ENCODE measurements at places on chromosomes 5 and 9.

DNA sequence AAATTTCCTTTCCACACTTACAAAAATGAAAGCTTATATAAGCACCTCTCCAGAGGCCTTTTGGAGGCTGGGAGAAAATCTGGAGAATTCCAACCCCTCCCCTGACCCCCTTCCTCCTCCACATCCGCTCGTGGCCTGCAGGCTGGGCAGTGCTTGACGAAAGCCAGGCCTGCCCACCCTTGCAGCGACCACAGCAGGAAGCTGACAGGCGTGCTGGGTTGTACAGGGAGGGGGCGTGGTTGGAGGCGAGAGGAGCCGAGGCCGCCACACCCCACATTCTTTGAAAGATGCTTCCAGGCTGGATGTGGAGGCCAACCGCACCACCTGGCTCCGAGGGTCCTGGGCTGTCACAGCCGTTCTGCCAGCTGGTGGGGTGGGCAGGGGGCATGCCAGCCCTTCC lies 47.8 kb upstream of the IER5L start:
- no peak overlapping the region for H3K4me3 ChIP-seq
- H3K4me1 ChIP-seq = peaks cover 29% of the 10 kb centered on the region
- no peaks in the 10 kb centered on the region for H3K36me3 ChIP-seq
- no peak overlapping the region for H3K27ac ChIP-seq

GRCh38 chr5:53219174-53219573 lies 109.6 kb upstream of the MOCS2 start:
- no peaks in the 10 kb centered on the region for H3K36me3 ChIP-seq
- DNase-seq = no peak
- no peak overlapping the region for H3K4me3 ChIP-seq

DNA sequence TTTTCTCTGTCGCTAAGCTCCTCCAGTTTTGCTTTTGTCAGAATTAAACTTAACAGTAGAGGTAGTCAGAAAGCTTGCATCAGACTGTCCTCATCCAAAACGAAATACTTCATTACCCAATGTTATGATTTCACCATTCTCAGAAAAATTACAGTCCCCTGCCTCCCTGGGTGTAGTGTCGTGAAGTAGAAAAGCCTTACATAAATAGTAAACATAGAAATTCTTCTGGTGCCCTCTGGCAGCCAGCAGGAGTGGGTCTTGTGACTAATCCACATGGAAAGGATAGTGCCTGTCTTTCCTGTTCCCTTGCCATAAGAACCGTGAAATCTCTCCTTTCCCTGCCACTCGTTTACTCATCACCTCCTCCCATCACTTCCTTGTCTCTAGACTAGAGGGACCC lies 230.6 kb downstream of the GNA14 start:
- H3K27me3 ChIP-seq = no peaks in the 10 kb centered on the region
- DNase-seq = no peak
- no peak overlapping the region for H3K27ac ChIP-seq
- H3K4me1 ChIP-seq = no peaks in the 10 kb centered on the region
- H3K4me3 ChIP-seq = no peak overlapping the region

- H3K4me1 ChIP-seq = peaks cover under 1% of the 10 kb centered on the region
- no peak overlapping the region for H3K4me3 ChIP-seq
- no peak for DNase-seq
Measured at GRCh38 chr5:16929831-16930230, 6.3 kb downstream of the MYO10 start.

- H3K36me3 ChIP-seq = no peaks in the 10 kb centered on the region
- H3K27ac ChIP-seq = no peak overlapping the region
- no peak overlapping the region for H3K4me3 ChIP-seq
- DNase-seq = no peak
Measured at GRCh38 chr9:131391020-131391419, 2.9 kb upstream of the PRRC2B start.

- no peaks in the 10 kb centered on the region for H3K27me3 ChIP-seq
- no peaks in the 10 kb centered on the region for H3K36me3 ChIP-seq
- no peak overlapping the region for H3K27ac ChIP-seq
Measured at GRCh38 chr5:149795360-149795759, 65.2 kb downstream of the PPARGC1B start.

DNA sequence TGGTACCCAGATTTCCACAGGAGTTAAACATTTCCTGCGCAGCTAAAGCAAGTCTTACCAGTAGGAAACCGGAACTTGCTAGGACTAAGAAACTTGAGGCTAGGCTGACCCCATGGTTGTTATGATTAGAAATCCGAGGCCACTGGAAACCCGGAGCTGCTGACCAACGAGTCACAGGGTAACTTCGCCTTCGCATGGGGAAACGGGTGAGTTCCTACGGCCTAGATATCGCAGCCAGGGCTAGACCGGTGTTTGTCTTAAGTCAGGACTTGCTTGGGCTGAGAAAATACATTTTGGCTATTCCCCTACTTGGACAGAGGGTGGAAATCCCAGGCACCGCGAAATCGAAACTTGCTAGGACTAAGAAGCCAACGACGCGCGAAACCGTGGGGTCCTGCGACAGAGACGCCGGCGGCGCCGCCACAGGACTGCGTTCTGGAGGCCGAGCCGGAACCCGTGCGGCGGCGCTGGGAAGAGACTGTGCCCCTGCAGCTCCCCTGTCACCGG lies 1.6 kb upstream of the ANXA2R start:
- peak overlapping the region; percentile 96 for H3K27ac ChIP-seq
- H3K27me3 ChIP-seq = no peaks in the 10 kb centered on the region
- peaks cover 13% of the 10 kb centered on the region for H3K36me3 ChIP-seq
- peak overlapping the region; percentile 84 for H3K4me3 ChIP-seq
- H3K4me1 ChIP-seq = peaks cover 64% of the 10 kb centered on the region

GRCh38 chr9:76883341-76883855 lies 22.5 kb downstream of the PRUNE2 start:
- no peaks in the 10 kb centered on the region for H3K27me3 ChIP-seq
- no peak overlapping the region for H3K27ac ChIP-seq
- H3K4me1 ChIP-seq = no peaks in the 10 kb centered on the region
- no peak for DNase-seq
- H3K4me3 ChIP-seq = no peak overlapping the region

GRCh38 chr9:69180670-69181069 lies 6.6 kb downstream of the TJP2 start:
- no peaks in the 10 kb centered on the region for H3K27me3 ChIP-seq
- H3K36me3 ChIP-seq = no peaks in the 10 kb centered on the region
- no peak overlapping the region for H3K4me3 ChIP-seq
- peaks cover 4% of the 10 kb centered on the region for H3K4me1 ChIP-seq
- DNase-seq = peak; percentile 24

GRCh38 chr5:158670201-158670600 lies 429.5 kb downstream of the EBF1 start:
- peaks cover 4% of the 10 kb centered on the region for H3K27me3 ChIP-seq
- H3K4me1 ChIP-seq = no peaks in the 10 kb centered on the region
- no peak overlapping the region for H3K4me3 ChIP-seq
- DNase-seq = no peak
- no peaks in the 10 kb centered on the region for H3K36me3 ChIP-seq

GRCh38 chr5:63573380-63573779 lies 388.9 kb downstream of the HTR1A start:
- H3K4me3 ChIP-seq = no peak overlapping the region
- H3K27me3 ChIP-seq = no peaks in the 10 kb centered on the region
- H3K27ac ChIP-seq = no peak overlapping the region
- no peak for DNase-seq

DNA sequence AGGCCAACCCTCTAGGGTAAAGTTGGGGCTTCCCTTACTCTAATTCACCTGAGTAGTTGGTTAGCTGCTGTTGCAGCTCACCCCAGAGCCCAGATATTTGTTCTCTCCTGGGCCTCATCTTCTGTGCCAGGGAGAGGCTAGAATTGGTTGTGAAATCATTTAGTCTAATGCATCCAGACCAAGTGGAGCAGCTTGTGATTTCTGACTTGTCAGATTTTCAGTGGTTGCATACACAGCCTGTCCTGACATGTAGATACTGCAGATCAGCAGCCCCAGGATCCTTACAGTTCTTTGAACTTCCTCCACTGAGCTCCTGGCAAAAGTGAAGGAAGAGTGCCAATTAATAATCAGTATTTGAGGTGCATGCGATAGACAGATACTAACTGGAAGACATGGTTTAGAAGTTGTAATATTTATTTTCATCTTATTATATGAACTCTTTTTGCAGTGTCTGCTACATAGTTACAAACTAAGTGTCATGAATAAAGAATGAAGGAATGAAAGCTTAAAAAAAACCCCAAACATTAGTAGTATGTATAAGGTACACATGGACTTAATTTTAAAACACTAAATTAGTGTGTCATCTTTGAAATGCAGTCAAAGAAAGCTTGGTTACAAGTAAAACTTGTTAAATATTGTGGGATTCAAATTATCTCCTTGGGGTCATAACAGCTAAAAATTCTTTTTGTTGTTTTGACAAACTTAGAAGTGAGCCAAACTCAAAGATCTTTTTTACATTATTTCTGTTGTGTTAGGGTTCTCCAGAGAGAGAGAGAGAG lies 128.5 kb downstream of the VPS13A start:
- H3K36me3 ChIP-seq = peaks cover 14% of the 10 kb centered on the region
- no peak overlapping the region for H3K4me3 ChIP-seq
- no peak for DNase-seq
- H3K27me3 ChIP-seq = no peaks in the 10 kb centered on the region
- H3K4me1 ChIP-seq = no peaks in the 10 kb centered on the region

All from CD4-positive, alpha-beta T cell (primary cell).